Diencephalon (tissue), 1 donor: ENCODE measurements at places on chromosomes 7 and 10. TPM values are rescaled to one million over a fixed set of nuclear protein-coding genes. Genes with fewer than 3 reads are reported as not detected.

The TBC1D12 gene
- 66.2 TPM for total RNA-seq

The HUS1 gene
- total RNA-seq = 24.7 TPM

The IDI2 gene
- not detected for total RNA-seq

The GIMAP7 gene
- total RNA-seq = 3.7 TPM

The OR2A7 gene
- 0.69 TPM for total RNA-seq

The OR2A1 gene
- not detected for total RNA-seq

The ZPBP gene
- total RNA-seq = 0.92 TPM

The TBRG4 gene
- 49.1 TPM for total RNA-seq

The FZD1 gene
- total RNA-seq = 10.8 TPM

The MAD1L1 gene
- total RNA-seq = 32.3 TPM

The CPA4 gene
- 1.4 TPM for total RNA-seq

The NUDT13 gene
- 0.92 TPM for total RNA-seq

The NUTM2E gene
- 0.46 TPM for total RNA-seq

The CPN1 gene
- total RNA-seq = not detected

The WIPF3 gene
- 6.9 TPM for total RNA-seq

The LRRTM3 gene
- total RNA-seq = 35.5 TPM

The BEND7 gene
- 16.8 TPM for total RNA-seq

The CD36 gene
- total RNA-seq = 55.6 TPM

The HPSE2 gene
- total RNA-seq = 0.23 TPM

The ZNF398 gene
- total RNA-seq = 25.4 TPM

The ACSL5 gene
- total RNA-seq = 2.3 TPM

The STOX1 gene
- total RNA-seq = 15.7 TPM

The NUPR2 gene
- total RNA-seq = 3.0 TPM

The TSPAN13 gene
- 111 TPM for total RNA-seq

The GPR26 gene
- total RNA-seq = 13.8 TPM

The SORBS1 gene
- total RNA-seq = 90.7 TPM
